ENCODE measurements at places on chromosomes 1 and 21.

DNA sequence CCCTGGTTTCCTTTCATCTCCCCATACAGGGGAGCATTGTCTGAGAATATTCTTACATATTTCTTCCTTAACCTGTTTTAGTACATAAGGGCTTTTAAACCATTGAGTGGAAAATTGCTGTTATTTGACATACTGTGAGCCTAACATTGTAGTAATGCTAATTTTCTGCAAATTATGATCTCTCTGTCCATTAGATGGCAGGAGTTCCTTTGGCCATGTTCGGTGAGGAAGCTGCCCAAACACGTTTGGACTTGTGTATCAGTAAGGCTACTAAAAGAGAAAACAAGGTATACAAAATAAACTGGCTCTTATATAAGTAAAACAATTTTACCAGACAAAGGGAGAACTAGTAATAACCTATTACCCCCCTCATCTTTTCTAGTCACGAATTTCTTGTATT lies 29.2 kb downstream of the CDC7 start:
- no peak for DNase-seq

DNA sequence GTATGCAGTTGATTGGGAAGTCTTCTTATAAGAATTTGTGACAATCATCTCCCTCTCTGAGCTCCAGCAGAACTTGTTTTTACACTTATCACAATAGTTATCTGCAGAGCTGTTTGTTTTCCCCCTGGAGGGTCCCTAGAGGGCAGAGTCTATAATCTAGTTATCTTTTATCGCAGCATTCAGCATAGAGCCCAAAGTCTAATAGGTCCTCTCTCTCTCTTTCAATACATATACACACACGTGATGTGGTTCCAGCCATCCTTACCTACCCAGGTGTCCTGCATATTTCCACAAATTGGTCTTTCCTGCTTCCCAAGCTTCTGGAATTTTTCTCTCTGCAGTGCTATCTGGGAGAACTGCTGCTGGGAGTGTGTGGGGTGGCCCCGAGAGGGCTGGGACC lies 229.6 kb upstream of the KIAA0040 start:
- no peak for DNase-seq

DNA sequence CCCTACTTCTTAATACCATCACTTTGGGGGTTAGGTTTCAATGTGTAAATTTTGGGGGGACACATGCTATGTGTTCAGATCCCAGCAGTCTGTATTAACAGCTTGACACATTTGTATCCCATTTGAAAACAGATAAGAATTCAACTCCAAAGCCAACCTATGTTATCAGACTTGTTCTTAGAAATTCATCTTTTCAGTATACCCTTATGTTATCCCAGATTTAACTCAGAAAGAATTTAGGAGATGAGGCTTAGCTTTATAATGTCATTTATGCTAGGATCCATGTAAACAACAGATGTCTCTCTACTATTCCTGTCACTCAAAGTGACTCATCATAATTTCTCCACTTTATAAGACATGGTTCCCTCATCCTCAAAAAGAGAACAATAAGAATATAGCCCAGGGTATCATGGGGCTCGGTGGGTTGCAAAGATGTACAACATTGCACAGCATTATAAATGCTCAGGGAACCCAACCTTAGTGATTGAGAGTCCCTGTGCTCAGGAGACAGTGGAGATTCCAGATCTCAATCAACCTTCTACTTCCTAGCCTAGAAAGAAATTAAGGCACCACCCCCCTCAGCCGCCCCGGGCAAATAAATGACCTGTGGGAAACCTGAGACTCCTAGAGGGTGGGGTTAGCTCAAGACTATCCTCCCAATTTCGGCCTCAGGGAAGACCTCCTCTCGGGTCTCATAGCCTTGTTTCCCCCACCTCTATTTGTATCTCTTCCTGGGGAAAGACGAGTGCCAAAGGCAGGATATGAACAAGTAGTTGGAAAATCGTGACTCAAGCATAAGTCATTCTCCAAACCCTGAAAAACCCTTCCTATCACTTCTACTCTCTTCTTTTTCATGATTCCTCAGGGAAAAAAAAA lies 265.1 kb upstream of the CAMK1G start:
- no peak for DNase-seq

GRCh38 chr21:42461881-42462877 lies 33.8 kb downstream of the RSPH1 start:
- DNase-seq, result no peak

DNA sequence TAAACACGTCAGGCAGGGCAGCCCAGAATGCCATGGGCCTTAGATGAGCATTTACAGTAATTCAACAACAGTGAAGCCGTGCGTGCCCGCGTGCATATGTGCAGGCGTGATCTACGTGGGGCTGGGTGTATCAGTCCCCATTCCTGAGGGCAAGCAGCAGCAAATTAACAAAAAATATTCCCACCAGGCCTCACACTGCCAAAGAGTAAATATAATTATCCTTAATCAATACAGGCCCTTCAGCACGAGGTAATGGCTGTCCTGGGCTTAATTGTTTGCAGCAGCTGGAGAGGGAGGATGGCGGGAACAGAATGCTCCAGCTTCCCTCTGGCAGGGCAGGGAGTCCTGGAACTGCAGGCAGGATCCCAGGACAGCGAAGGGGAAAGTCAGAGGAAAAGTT lies 91.8 kb downstream of the DDX20 start:
- DNase-seq, result no peak

DNA sequence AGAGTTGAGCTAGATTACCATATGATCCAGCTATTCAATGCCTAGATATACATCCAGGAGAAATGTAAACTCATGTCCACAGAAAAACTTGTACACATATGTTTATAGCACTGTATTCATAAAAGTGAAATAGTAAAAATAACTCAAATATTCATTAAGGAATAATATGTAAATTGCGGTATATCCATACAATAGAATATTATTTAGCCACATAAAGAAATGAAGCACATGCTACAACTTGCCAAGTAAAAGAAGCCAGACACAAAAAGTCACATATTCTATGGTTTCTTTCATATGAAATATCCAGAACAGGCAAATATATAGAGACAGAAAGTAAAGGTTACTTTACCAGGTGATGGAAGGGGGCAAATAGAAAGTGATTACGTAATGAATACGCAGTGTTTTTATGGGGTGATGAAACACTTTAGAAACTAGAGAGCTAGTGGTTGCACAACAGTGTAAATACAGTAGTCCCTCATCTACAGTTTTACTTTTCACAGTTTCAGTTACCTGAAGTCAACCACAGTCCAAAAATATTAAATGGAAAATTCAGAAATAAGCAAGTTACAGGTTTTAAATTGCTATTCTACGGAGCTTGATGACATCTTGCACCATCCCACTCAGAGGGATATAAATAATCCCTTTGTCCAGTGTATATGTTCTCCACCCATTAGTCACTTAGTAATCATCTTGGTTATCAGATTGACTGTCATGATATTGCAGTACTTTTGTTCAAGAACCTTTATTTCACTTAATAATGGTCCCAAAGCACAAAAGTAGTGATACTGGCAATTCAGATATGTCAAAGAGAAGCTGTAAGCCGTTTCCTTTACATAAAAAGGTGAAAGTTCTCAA lies 62.3 kb downstream of the ZNF644 start:
- DNase-seq, result no peak

- DNase-seq, result no peak
Measured at GRCh38 chr1:20958430-20958829, 171.3 kb upstream of the HP1BP3 start.

DNA sequence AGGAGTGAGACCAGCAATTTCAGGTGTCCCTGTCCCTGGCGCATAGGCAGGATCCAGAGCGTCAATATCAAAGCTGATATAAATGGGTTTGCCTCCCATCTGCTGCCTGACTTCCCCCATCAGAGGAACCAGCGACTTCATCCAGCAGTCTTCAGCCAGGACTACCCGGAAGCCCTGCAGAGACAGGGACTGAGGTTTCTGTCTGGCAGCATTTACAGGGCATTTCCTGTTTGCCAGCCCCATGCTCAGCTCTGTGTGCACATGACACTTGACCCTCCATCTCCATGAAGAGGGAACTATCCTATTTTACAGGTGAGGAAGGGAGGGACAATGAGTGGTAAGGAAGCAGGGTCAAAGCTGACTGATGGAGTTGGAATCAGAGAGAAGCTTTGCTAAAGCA lies 7.2 kb downstream of the AGMAT start:
- no peak for DNase-seq

DNA sequence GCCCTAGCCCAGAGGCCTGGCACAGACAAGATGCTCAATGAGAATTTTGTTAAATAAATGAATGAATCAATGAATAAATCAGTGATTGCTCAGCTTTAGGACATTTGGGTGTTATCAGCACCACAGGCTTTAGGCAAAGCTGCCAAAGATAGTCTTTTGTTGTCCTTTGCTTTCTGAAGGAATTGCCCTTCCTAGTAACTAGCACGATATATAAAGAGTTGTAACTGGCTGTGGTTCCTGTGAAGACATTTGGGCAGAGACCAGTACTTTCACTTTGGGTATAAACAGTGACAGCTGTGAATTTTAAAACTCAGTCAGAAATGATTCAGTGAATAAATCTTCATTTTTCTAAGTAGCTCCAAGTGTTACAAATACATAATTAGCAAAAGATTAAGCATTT lies 13.3 kb downstream of the RNU5D-1 start:
- DNase-seq, result no peak

DNA sequence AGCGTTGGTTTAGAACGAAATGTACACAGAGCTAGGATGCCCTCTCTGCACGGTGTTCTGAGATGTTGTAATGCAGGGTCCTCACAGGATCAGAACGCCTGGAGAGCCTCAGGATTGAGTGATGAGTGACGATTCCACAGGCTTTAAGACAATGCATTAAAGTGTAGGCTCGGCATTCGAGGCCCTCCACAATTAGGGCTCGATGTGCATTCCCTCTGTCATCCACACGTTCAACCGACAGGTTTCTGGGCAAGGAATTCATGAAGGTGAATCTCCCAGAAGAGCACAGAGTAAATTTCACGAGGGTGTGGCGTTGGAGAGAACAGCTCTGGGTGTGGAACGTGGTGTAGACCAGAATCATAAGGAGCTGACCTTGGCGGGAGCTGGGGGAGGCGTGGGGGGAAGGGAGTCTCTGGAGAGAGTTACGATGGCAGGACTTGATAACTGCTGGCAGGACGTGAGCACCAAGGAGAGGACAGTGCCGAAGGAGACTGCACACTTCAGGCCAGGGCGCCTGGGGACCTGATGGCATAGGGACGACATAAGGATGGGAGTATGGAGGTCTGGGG lies 51.0 kb upstream of the EFHD2 start:
- DNase-seq, result no peak

GRCh38 chr1:8355439-8356255 lies 37.7 kb downstream of the SLC45A1 start:
- DNase-seq, result no peak

DNA sequence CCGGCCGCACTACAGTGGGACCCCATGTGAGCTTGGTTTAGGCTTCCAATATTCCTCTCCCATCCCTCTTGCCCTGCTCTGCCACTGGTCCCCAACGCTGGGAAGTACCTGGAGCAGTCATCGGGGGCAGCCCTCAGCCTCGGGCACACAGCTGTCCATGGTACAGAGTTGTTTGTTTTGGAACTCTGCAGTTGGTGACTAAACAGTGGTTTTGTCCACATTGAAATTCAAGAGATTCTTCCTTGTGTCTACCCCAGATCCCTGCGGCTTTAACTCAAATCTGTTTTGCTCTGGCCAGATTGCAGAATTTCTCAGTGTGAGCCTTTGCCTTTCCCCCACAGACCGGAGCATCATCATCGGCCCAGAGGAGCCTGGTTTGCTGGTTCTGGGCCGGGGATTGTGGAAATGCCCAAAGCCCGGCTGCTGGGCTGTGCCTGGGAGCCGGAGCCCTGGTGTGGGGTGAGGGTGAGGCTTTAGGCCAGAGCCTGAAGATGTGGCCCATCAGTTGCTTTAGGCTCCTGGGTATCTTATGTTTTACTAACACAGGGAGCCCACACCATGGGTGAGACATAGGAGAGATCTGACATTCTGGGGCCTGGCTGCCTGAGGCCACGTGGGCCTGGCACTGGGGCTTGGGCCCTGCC lies 93.2 kb downstream of the ARHGEF10L start:
- no peak for DNase-seq

GRCh38 chr1:103576065-103576464 lies 4.7 kb downstream of the AMY2B start:
- DNase-seq, result no peak

DNA sequence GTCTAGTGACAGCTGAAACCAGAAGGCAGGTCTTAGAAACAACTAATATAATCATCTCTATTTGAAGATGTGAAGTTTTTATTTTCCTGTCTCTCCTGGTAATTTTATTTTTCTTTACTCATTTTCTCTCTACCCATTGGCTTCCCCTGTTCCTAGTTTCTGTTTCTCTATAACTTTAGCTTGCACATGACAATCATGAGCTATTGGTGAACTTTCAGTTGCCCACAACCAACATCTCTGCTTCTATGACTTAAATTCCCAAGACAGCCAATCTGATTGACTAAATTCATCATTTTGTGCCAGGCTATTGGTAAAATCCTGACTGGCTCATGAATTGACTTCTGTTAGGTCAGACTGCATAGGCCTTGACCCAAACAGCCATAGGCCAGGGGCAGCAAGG lies 13.7 kb upstream of the ACADM start:
- no peak for DNase-seq

DNA sequence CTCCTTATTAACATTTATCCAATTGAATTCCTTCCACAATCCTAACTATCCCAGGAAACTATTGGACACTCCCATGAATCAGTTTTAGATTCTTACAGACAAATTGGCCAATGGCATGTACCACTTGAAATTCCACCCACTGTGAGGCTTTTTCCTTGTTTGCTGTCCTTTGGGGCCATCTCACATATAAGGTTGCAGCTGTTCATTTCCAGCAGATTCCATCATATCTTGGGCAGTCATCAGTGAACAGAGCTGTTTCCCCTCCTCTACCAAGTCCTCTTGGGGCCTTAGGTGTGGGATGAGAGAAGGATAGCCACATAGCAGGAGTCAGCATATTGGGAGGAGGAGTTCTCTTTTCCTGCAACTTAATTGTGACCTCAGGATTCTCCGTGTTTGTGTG lies 109.1 kb downstream of the HHAT start:
- DNase-seq, result no peak

GRCh38 chr1:46153732-46154131 lies 21.2 kb upstream of the TSPAN1 start:
- no peak for DNase-seq
